Left ventricle myocardium superior (tissue), 1 donor: ENCODE measurements at places on chromosomes 6 and 20. TPM values are rescaled to one million over a fixed set of nuclear protein-coding genes. Genes with fewer than 3 reads are reported as not detected.

Gene GPANK1
- 19.2 TPM for total RNA-seq

DNA sequence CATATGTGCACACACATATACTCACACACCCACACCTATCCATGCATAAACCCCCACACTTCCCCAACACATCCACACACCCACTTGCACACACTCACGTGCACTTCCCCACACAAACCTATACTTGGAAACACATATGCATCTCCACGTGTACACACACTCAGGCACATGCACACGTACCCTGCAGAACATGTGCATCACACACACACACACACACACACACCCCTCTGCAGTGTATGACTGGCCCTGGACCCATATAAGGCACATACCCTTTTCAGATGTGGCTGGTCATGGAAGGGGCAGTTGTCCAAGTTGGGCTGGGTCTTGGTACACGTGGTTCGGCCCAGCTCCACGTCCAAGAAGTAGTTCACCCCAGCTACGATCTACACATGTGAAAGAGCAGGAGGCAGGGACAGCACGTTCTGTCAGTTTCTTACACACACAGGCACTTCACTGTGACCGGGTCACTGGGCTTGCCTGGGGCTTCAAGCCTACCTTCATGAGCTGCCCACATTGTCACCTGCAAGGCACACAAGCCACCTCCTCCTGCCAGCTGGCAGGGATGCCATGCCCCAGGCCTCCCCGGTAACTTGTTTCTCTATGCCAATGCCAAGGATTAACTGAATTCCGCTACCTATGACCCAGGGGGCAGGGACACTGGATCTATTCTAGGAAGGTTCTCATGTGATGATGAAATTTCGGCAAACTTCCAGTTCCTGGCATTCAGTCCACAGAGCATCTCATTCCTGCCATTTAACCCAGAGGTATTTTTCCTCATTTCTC is 2.6 kb downstream of the CST3 start:
- DNase-seq, result peak; percentile 79

- DNase-seq, result no peak
Observed at GRCh38 chr6:125095580-125096301, 57.8 kb upstream of the TPD52L1 start.

Gene SLC17A3
- total RNA-seq, result not detected

DNA sequence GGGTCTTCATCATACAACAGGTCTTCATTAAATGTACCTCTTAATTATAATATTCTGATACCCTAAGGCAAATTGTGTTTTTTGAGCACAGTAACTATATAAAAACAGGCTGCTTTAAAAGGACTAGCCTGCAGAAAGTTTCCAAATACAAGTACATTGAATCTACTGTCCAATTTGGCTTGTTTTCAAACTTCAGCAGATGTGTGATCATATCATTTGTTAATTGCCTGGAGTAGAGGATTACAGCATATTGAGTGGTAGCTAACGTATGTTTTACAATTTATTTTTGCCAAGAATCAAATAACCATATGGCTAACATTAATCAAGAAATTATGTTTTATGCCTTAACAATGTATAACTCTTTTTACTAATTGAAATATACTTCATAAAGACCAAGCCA is 12.6 kb downstream of the TINAG start:
- no peak for DNase-seq

Gene NHSL1
- total RNA-seq, result 53.0 TPM

GRCh38 chr20:63446216-63447024 is 26.0 kb downstream of the KCNQ2 start:
- DNase-seq, result no peak

- no peak for DNase-seq
Observed at GRCh38 chr6:92559003-92559402, 860.4 kb downstream of the EPHA7 start.

DNA sequence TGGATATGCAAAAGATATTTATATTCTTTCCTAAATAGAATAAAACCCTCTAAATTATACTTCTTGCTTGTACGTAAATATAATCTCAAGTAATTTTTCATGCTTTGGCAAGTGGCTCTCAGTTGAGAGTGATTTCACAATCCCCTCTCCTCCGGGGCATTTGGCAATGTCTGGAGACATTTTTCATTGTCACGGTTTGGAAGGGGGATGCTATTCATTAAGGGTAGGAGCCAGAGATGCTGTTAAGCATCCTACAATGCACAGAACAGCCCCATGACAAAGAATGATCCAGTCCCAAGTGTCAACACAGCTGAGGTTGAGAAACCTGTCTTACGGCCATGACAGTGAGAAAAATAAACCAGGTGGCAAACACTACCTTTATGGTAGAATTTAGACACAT is 75.7 kb downstream of the AGPAT4 start:
- DNase-seq, result no peak

DNA sequence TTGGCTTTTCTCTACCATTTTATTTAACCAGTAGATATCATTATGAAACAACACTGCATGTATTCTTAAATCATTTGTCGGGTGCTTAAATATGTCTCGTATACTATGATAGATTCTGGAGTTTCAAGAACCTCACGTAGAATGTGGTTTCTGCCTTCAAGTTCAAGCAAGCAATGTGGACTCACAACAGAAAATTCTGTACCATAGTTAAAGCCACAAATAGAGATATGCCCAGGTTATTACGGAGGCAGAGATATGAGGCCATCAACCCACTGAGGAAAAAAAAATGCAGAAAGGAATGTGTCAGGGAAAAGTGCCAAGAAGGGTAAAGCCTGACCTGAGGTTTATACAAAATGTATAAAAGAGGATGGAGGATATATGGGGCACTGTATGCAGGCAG is 109.9 kb downstream of the GFRAL start:
- no peak for DNase-seq

DNA sequence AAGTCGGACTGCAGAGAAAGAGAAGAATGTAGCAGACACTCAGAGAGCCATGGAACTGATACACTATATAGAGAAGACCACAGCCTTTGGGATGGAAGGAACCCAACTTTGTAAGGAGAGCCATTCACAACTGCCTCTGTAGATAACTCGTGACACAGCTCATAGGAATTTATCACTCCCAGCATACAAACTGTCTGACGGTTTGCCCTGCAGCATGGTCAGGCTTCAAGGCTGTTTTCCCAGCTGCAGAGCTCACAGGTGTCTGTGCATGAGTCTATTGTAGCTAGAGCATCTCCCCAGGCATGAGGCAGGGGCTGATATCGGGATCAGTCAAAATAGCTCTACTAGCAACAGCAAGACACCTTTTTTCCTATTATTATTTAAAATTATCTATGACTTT is 130.5 kb upstream of the DTNBP1 start:
- no peak for DNase-seq

Gene RANBP9
- 31.9 TPM for total RNA-seq

Gene CPNE5
- total RNA-seq, result 20.4 TPM

GRCh38 chr20:48197066-48197465 is 411.8 kb upstream of the SULF2 start:
- no peak for DNase-seq

Gene FAXC
- not detected for total RNA-seq

DNA sequence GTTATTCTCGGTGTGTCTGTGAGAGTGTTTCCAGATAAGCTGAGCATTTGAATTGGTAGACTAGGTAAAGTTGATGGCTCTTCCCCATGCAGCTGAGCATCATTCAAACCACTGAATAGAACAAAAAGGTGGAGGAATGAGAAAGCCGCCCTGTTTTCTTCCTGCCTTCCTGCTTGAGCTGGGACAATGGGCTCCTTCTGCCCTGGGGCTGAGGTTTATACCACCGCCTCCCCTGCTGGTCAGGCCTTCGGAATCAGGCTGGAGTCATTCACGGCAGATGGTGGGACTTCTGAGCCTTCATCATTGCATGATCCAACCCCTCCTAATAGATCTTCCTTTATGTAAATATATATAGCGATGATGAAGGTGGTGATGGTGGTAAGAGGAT is 124.9 kb downstream of the ANKRD60 start:
- no peak for DNase-seq

- DNase-seq, result no peak
Observed at GRCh38 chr20:6302041-6302440, 179.2 kb upstream of the FERMT1 start.

- no peak for DNase-seq
Observed at GRCh38 chr20:2132461-2132901, 30.9 kb downstream of the STK35 start.

Gene TFAP2A
- total RNA-seq, result 0.97 TPM

DNA sequence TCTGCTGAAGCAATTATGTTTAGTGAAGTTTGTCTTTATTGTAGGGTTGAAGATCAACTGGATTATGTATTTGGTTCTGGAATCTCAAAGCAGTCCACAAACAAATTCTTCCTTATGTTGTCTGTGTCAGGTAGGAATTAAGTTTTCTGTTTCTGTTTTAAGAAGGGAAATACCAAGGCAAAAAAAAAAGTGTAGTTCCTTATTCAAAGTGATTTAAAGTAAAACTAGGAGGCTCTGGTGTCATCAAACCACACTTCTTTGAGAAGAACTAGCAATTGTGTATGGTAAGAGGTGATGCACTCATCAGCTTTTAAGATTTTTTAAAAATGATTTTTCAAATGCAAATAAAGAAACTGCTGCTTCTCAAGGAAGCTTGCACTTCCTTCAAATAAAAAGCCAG is 1.9 kb downstream of the FAM135A start:
- DNase-seq, result no peak

Gene ZNF165
- 0.62 TPM for total RNA-seq

Gene STMND1
- not detected for total RNA-seq

DNA sequence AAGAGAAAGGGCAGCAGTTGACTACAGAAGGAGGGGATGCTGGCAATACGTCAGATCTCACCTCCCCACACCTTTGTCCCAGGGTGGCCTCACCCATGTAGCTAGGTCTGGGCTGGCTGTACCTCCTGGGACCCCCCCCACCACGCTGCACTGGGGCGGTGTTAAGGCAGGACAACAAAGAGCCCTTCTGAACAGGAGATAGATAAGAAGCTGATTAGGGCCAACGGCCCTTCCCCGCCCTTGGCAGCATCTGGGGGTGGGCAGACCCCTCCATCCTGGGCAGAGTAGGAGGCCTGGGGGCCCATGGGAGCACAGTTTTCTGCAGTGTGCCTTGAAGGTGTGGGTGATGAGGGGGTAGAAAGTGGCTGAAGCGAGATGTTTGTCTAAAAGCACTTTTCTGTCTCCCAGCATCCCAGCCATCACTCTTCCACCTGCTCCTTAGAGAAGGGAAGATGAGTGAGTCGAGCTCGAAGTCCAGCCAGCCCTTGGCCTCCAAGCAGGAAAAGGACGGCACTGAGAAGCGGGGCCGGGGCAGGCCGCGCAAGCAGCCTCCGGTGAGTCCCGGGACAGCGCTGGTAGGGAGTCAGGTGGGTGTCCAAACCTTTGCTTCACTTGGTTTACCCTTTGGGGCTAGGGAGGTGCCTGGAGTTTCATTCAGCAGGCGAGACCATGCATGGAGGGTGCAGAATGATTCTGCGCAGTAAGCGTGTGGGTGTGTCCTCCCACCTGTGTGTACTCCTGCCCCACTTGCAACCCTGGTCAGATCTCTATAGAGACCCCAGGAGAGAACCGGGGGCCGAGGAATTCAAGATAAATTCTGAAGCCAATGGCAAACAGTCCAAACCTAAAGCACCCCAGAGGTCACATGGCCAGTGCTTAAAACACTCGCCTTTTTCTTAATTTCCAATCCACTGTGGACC is 3.9 kb downstream of the HMGA1 start:
- DNase-seq, result no peak

Gene HS3ST5
- total RNA-seq, result not detected

DNA sequence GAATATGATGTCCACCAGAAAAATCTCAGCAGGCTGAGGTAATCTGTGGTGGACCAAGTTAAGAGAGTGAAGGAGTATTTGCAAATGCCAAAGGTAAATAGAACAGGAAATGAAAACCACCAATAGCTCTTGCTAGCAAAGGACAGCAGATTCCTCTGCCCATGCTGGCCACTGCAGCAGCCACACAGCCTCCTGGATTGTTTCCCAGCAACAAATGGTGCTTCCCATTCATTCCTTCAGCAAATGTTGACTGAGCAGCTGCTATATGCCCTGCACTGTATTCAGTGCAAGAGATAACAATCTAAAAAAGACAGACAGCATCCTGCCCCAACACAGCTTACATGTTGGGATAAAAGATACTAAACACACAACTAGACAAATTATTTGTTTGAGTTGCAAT is 11.0 kb downstream of the ROS1 start:
- DNase-seq, result no peak

DNA sequence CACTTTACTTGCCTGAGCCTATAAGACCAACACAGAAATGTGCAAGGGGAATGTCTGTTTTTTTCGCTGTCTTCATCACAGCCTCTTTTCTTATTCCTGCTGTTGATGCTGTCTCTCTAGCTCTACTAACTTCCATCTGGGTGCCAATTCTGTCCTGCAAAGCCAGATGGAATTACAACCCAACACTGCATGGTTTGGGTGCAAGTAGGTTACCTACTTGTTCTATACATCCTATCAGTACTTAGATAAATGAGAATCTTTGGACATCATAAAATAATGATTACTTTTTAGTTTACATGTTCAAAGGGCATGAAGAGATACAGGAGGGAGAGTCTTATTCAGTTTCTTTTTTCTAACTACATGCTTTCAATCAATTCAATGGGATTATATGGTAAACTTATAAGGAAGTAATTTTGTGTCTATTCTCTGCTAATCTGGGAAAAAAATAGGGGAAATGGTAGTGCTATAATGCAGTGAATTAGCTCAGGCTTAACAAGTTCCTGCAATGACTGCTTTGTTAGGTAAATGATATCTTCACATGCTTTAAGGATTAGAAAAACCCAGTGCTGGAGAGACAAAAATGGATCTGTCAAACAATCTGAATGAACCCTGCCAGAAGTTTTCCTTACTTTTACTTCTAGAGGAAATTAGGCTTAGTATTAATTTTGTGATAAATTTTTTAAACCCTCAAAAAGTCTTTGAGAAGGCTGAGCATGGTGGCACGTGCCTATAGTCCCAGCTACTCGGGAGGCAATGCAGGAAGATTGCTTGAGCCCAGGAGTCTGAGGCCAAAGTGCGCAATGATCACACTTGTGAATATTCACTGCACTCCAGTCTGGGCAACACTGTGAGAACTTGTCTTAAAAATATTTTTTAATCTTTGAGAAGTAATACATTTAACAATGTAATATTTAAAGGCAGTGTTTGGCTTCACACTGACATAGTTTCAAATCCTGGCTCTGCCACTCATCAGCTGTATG is 86.5 kb upstream of the E2F3 start:
- no peak for DNase-seq

Gene DCDC2
- total RNA-seq, result not detected

Gene RBPJL
- total RNA-seq, result not detected

DNA sequence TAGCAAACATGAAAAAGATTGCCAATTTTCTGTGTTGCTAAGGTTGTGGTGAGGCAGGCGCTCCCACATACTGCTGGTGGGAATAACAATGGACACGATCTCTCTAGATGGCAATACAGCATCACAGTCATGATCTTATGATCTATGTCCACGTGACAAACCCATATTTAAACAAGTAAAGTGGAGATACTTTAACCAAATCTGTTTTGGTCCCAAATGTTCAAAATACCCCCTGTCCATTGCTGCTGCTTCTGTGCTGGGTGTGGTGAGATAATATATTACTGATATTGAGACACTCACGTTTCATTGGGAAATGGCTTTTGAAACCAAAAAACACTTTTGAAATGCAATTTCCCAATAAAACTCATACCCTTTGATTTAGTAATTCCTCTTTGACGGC is 23.0 kb downstream of the SIRPD start:
- DNase-seq, result no peak

Gene RSPO3
- 0.57 TPM for total RNA-seq

Gene HEBP2
- total RNA-seq, result 104 TPM

GRCh38 chr6:63926258-63926780 is 290.7 kb downstream of the PHF3 start:
- no peak for DNase-seq
